ENCODE measurements at places on chromosomes 11 and 22.

DNA sequence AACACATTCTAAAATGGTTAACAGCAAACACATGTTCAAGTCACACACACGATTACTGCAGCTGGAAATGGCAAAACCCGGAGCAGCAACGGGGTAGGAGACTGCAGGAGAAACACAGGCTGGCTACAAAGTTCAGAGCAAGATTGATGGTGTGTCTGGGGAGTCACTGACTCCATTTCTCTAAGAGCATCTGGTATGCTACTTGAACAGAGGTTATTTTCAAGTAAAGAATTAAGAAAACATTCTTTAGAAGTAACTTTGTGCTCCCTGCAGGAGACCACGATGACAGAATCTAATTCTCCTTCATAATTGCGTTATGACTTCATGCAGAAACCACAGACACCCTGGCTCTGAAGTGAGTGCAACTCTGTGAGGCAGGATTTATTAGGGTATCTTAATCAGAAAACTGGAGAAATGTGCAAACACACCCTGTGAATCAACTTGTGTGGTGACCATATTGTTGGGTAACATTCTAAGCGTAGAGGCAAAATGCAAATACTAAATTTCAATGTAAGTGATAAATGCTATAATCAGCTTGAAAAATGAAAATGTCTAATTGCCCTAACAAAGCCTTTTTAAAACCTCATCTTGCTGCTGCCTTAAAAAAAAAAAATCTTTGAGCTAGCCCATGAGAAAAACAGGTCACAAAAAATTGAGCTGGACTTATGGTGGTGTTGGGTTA, 303.0 kb downstream of the CADM1 start:
- no peak for DNase-seq

GRCh38 chr22:31692186-31692886, 30.3 kb upstream of the PISD start:
- no peak for DNase-seq

DNA sequence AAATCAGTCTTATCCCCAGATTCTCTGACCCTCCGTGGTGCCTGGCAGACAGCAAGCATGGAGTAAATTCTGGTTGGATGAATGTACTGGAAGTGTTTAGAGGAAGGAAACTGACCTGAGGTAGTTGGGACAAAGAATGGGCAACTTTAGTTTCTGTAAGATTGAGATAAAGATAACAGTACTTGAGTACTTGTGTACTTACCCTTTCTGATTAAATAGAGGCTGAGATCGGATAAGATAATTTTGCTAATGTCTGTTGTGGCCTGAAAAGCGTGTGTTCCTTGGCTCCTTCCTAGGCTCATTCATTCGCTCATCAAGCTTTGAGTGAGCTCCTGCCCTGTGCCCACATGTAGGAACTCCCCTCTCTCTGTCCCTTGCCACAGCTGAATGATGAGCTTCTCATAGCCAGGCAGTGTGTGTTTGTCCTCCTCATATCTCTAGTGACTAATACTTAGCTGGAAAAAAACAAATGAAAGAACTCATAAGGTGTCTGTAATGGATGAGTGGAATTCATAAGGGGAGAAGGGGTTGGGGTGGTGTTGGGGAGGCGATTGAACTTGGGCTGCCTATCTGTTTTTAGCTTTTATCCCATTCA, 118.1 kb downstream of the DBX1 start:
- DNase-seq: no peak

- no peak for DNase-seq
Observed at GRCh38 chr11:120096369-120097191, 41.3 kb downstream of the TRIM29 start.

- DNase-seq: no peak
Observed at GRCh38 chr22:50710886-50711285, 27.1 kb upstream of the ACR start.

DNA sequence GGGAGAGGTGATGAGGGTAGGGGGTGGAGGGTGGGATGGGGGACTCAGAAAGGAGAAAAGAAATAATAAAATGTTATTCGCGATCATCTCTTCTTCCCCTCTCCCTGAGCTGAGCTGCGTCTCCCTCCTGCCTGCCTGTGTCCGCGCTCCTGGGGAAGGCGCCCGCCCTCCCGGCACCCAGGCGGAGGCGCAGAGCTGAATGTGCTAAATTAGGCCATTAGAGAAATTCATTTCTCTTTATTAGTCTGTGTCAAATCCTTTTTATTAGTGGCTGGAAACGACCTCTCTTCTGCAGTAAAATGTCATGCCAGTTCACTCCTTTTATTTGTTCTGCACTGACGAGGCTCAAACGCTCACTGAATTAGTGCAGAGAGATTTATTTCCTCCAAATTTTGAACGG, 116.1 kb downstream of the FEZ1 start:
- no peak for DNase-seq

DNA sequence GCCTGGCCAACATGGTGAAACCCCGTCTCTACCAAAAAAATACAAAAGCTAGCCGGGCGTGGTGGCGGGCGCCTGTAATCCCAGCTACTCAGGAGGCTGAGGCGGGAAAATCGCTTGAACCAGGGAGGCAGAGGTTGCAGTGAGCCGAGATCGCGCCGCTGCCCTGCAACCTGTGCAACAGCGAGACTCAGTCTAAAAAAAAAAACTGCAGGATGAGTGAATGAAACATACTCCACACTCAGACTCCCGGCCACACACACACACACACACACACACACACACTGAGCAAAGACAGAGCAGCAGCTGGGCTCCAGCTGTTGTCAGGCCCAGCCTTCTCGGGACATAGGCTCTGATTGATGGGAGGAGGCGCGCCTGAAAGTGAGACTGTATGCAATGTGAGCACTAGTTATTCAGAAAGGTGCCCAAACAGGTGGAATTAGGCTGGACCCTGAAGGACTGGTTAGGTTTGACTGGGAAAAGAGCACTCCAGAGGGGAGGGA, 1.5 kb upstream of the PLEKHA7 start:
- DNase-seq: no peak

DNA sequence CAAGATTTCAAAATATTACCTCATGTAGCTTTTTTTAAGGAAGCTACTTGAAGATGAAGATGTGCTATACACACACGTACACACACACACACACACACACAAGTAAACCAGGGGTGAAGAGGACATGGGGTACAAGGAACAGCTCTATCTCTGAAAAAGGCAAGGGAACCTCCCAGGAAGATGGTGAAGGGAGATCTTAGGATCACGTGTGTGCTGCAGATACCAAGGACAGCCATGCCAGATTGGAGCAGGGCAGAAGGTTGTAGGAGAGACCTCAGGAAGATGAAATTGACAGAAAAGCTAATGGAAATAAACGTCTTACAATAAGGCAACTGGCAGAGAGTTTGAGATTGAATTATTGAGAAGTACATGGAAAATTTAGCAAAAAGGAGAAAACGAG, 19.7 kb downstream of the RAB39A start:
- no peak for DNase-seq

GRCh38 chr11:112588252-112588694, 327.6 kb upstream of the PLET1 start:
- DNase-seq: peak; percentile 36

DNA sequence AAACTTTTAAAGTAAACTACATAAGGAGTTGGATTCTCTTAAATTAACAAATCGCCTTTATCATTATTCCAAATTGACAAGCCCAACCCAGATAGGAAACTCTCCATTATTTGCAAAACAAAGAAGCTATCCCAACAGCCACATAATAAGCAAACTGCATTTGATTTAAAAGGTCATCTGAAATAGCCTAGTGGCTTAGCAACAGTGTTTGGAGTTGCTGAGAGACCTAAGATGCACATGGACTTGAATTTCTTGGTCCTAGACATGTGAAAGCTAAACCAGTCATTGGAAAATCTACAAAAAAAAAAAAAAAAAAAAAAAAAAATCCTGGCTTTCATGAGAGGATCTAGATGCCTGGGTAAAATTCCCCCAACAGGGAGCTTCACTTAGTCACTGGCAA, 69.5 kb downstream of the PRCP start:
- DNase-seq: no peak

- DNase-seq: peak; percentile 59
Observed at GRCh38 chr22:37163575-37164504, 14.1 kb upstream of the IL2RB start.
